AG04450 (cell line): ENCODE measurements at places on chromosomes 13 and 19.

DNA sequence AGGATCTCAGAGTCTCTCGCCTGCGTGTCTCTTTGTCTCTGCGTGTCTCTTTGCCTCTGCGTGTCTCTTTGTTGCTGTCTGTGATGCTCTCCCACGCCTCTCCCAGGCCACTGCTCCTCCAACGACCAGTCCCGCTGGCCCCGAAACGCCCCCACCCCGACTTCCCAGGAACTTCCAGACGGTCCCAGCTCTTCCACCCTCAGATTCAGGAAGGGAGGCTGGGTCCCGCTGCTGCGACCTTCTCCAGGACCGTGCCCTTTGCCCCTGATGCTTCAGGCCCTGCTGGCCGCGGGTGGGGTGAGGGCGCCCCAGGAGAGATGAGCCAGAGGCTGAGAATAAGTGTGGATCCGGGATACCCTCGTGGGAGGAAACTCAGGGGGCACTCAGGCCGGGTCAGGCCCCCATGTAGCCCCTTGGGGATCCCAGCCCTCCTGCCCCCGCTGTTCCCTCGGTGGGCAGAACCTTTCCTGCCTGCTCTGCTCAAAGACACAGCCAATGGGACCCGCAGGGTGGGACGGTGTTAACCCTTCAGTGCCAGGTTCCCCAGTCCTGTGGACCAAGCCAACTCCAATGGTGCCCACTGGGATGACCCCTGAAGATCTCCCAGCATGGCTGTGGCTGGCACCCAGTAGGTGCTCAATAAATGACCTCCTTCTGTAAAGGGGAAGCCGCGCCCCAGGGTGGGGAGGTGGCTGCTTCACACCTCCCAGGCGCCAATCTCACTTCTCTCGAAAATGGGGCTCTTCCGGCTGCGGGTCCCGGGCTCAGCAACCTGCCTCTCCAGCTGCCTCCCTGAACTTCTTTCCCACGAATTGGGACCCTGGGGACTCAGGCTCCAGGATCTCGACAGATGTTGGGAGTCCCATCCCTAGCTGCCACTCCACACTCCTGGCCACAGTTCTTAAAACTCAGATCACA is 1.5 kb upstream of the S1PR5 start:
- DNase-seq = no peak

DNA sequence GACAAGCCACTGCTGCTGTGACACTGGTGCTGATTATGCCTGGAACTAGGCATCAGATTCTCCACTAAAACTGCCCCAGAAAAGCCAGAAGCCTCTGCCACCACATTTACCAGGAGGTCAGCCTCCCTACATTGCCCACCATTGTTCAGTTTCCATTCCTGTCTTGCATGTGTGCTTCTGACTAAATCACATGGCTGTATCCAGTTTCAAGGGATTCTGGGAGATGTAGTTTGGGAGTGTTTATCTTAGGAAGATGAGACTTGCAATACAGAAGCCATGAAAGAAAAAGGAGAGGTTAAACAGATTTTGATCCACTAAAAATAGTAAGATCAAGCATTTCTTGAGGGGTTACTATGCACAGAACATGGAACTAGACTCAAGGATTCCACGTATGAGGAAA is 40.7 kb upstream of the SERPINE3 start:
- no peak for DNase-seq

- DNase-seq = peak; percentile 66
Observed at GRCh38 chr19:3987619-3988371, 2.5 kb upstream of the EEF2 start.

DNA sequence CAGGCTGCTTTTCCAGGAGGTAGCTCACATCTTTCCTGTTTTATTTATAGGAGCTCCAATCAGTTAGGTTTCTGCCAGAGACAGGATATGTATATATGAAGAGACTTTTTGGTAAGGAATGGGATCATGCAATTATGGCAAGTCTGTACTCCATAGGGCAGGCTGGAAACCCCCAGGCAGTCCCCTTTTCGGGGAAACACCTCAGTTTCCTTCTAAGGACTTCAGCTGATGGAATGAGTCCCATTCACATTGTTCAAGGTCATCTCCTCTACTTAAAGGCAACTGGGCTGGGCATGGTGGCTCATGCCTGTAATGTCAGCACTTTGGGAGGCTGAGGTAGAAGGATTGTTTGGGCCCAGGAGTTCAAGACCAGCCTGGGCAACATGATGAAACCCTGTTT is 10.9 kb upstream of the SLC25A42 start:
- DNase-seq = no peak

- DNase-seq = no peak
Observed at GRCh38 chr13:93462151-93462550, 235.5 kb downstream of the GPC6 start.

GRCh38 chr19:52993342-52994178 is 20.2 kb upstream of the ERVV-1 start:
- peak; percentile 55 for DNase-seq

GRCh38 chr13:46168341-46168740 is 13.6 kb downstream of the LCP1 start:
- no peak for DNase-seq

GRCh38 chr19:53158119-53158656 is 665 bp downstream of the ZNF347 start:
- no peak for DNase-seq

- no peak for DNase-seq
Observed at GRCh38 chr13:40981361-40981760, 37.8 kb downstream of the ELF1 start.

DNA sequence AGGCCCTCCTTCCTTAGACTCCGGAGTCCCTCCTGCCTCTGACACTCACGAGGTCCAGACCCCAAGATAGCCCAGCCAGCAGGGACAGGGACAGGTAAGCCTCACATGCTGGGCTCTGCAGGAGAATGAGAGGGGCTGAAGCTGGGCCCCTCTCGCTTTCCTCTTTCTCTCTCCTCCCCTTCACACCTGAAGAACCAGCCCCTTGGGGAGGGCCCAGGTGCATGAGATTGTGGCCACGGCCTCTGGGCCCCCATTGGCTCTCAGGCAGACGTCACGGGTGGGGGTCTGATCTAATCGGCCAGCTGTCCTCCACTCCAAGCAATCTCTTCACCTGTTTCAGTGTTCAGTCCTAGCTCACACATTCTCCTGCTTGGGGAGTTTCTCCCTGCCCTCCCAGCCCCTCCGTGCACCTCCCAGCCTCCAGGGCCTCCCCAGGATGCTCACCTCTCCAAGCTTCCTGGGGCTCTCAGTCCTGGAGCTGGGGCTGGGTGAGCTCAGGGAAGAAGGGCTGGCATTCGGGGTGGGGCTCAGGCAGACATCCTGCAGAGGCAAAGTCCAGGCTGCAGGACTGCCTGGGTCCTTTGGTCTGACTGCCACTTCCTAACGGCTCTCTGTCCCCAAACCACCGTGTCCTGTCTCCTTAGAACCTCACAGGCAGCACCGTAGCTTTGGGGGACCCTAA is 2.8 kb downstream of the TMEM150B start:
- DNase-seq = no peak

DNA sequence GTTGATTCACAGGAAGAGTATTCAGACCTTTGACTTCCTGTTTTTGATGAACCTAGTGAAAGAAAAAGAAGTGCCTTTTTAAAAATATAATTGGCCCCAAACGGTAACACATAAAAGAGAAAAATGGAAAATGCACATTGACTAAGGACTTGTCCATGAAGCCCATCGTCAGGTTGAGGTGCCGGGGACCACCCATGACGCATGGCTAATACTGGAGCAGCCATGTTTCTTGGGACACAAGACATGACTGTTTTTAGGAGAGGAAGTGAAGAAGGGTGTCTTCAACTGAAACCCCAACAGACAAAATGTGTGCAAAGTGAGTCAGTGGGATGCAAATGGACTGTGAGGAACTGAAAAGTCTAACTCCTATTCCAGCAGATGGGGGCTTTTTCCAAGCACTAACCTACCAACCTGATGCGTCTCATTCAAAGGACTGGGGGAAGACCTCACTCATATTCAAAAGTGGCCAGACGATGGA is 459.4 kb downstream of the FOXO1 start:
- no peak for DNase-seq

DNA sequence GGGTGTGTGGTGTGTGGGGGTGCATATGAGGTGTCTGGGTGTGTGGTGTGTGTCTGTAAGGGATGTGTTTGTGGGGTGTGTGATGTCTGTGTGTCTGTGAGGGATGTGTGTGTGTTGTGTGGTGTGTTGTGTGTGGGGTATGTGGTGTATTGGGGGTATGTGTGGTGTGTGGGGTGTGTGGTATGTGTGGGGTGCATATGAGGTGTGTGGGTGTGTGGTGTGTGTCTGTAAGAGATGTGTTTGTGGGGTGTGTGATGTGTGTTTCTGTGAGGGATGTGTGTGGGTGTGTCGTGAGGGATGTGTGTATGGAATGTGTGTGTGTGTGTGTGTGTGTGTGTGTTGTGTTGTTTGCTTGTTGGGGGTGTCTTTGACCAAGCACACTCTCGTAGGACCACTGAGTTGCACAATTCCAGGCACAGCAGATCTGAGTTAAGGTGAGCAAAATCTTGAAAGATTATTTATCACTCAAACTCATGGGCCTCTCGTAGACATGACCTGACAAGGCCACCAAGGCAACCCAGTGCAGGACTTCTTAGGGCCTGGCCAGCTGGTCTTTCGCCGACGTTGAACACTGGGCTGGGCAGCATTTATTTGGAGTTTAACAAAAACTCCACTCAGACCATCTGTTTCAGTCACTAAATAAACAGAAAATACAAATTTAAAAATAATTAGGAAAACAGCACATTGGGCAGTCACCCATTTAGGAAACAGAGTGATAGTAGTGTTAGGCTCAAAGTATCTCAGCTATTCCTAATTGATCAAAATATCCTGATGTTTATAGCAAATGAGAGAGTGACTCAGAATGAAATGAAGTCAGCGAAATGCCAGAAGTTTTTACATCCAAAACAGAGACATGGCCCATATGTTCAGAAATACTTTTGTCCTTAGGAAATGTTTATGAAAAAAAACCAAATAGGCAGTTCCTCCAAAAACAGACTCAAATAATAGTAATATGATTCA is 301.1 kb downstream of the FGF9 start:
- peak; percentile 85 for DNase-seq

DNA sequence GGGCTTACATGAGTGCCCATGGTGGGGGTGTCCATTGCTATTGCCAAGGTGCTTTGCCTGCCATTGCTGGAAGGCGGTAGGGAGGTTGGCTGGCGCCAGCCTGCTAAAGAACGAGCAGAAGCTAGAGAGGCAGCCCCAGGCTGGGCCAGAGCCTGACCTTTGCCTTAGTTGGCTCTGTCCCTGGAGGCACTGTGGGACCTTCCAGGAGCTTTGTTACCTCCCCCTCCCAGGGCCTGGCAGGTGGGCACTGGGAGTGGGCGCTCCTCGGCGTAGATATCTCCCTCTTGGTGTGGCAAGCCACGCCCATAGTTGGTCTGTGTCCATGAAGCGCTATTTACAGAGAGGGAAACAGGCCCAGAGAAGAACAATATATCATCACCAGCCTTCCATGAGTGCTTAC is 2.3 kb upstream of the SLC25A42 start:
- DNase-seq = no peak

DNA sequence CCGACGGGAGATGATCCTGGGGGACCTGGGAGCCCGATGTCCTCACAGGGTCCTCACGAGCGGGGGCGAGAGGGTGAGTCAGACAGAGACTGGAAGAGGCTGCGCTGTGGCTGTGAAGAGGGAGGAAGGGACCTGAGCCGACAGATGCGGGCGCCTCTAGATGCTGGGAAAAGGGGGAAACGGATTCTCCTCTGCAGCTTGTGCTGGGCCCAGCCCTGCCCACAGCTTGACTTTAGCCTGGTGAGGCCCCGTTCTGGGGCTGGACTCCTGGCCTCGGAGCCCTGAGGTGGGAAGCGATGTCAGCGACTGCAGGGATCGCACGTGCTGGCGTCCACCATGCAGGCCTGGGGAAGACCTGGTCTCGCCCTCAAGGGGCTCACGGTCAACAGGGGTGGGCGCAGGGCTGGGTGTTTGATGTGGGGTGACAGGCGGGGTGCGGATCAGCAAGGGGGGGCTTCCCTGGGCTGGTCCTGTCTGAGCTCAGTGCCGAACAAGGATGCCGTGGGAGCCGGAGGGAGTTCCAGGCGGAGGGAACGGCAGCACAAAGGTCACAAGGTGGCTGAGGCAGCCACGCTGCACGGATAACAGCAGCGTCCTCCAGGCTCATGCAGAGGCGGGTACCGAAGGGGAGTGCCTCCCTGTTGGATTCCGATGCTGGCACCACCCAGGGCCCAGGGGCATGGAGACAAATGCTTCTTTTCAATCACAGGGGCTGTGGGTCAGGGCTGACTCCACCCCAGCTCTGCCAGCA is 31.8 kb downstream of the PIP5K1C start:
- no peak for DNase-seq

GRCh38 chr19:43780706-43781525 is at the start of gene KCNN4:
KCNN4 (minus strand) TSS chr19:43780973; CDS start chr19:43780861, 112 bp downstream.
- DNase-seq = no peak

DNA sequence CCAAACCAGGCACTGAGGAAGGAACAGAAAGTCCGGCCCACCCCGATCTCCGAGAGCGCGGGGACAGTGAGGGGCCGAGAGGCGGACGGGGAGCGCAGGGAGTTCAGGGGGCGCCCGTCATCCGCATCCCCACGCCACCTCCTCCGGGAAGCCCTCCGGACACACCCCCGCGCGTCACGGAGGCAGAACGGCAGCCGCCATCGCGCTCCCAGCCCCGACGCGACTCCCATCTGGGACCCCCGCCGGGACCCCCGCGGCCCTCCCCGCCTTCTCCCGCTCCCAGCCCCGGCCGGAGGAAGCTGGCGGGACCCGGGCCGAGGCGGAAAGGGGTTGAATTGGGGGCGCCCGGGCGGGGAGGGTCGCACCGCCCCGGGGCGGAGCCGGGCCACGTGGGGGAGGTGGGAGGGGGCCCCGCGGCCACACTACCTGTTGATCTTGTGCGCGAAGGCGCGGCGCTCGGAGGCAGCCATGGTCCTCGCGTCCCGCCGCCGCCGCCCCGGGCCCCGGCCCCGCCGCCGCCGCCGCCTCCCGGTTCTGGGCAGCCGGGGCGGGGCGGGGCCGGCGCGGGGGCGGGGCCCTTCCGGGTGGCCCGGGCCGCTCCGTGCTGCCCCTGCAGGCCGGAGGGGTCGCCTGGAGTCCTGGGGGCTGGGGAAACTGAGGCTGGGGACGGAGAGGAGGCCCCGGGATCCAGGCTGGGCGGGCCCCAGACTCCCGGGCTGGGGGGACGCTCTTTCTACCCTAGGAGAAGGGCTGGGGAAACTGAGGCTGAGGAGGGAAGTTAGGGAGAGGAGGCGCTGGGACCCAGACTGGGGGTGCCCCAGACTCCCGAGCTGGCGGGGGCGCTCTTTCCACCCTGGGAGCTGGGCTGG is at the start of gene DOCK6:
DOCK6 (minus strand) TSS at position 554 of the 869 bp plus-strand sequence; CDS start at position 470, 84 bp downstream.
- no peak for DNase-seq

- DNase-seq = peak; percentile 78
Observed at GRCh38 chr19:1478934-1479707, at the start of gene C19orf25. C19orf25 (minus strand) TSS chr19:1479215; CDS start chr19:1478903, 312 bp downstream.

- DNase-seq = no peak
Observed at GRCh38 chr19:33032218-33032781, 32.4 kb downstream of the RHPN2 start.

GRCh38 chr19:19181488-19181998 is 10.4 kb downstream of the BORCS8 start:
- DNase-seq = no peak
